ENCODE measurements at places on chromosomes 3 and 15. TPM values are rescaled to one million over a fixed set of nuclear protein-coding genes. Genes with fewer than 3 reads are reported as not detected.

GRCh38 chr3:150538324-150539208, 7.7 kb downstream of the SERP1 start:
- DNase-seq, result no peak

Gene FAM81A
- total RNA-seq, result 1.6 TPM

GRCh38 chr3:113124256-113124830, 87.0 kb upstream of the BOC start:
- no peak for DNase-seq

Gene LMAN1L
- total RNA-seq, result not detected
